ENCODE measurements at places on chromosomes 5 and 9.

- no peak for DNase-seq
These were observed 17.8 kb upstream of the SLC6A19 start for GRCh38 chr5:1183424-1184162.

DNA sequence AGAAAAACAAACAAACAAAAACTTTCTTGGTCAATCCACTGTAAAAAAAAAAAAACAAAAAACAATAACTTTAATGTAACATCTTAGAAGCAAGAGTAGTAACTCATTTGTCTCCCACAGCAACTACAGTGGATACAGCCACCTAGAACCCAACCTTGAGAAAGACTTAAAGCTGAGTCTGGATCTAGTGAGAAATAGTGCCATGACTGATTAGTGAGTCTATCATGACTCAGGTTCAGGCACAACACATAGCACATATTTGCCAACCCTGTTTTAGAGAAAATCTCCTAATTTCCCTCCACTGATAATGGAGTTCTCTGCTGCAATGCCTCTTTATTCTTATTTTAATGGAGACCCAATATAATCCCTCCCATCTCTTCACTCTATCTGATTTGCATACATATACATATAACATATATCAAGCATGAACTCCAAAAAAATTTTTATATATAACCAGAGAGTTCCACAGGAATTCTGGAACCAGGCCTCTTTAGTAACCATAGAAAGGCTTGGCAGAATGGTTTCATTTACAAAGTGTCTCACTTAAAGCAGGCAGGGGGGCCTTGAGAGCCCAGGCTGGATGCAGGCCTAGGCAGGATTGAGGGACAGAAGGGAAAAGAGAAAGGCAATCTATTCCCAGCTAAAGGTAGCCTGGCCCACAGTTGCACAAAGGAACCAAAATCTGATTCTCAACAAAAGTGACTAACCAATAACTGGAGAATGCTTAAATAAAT lies 11.9 kb upstream of the NR4A3 start:
- no peak for DNase-seq

DNA sequence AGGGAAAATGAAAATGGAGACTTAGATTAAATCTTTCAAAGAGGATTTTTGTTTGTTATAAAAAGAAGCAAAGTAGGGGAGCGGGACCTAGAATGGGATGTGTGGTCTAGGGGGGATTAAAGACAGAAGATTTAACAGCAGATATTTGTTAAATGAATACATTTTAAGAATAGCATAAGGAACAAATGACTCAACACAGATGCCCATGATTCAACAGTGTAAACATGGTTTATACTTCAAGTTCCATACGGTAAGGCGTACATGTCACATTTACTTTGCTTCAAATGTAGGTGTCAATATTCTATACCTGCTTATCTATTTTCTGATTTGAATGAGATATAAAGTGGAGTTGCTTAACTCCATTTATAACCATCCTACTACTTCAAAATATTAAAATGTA lies 1.5 kb downstream of the TICAM2 start:
- no peak for DNase-seq

- no peak for DNase-seq
These were observed 114.2 kb downstream of the OLFM1 start for GRCh38 chr9:135201711-135202110.

DNA sequence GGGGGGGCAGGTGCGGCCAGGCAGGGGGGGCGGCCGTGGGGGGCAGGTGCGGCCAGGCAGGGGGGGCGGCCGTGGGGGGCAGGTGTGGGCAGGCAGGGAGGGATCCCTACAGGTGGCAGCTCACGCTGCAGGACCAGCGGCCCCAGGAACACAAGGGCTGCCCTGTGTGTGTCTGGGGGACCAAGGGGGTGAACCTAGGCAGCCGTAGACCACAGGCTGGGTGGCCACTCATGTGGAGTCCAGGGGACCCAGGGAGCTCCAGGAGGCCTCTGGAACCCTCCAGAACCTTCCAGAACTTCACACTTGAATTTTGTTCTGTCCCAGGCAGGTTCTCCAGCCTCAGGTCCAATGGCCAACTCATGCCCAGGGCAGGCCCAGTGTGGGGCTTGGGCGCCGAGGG lies 51.6 kb upstream of the EGFL7 start:
- DNase-seq = no peak

DNA sequence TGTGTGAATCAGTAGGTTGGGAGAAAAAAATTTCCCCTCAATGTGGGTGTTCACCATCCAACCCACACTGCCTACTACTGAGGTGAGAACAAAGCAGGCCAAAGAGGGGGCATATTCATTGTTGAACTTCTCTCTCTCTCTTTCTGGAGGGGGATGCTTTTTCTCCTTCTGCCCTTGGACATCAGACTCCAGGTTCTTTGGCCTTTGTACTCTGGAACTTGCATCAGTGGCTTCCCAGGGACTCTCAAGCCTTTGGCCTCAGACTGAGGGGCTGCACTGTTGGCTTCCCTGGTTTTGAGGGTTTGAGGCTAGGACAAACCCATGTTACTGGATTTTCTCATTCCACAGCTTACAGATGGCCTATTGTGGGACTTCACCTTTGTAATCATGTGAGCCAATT lies 417.2 kb downstream of the ELAVL2 start:
- DNase-seq = no peak

DNA sequence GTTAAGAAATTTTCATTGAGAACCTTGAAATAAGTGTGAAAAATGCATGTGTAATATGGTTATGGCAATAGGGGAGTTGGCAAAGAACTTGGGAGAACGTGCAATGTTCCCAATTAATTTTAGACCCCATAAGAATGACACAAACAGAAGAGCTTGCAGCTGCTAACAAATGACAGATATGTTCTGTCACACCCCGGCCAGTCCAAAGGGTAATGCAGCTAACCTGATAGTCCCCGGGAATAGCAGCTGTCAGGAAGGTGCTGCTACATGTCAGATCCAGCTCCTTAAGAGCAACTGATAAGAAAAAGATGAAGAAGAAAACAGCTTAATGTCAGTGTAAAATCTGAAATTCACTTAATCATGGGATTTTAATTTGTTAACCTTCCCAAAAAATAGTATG lies 30.4 kb downstream of the SEMA5A start:
- no peak for DNase-seq

DNA sequence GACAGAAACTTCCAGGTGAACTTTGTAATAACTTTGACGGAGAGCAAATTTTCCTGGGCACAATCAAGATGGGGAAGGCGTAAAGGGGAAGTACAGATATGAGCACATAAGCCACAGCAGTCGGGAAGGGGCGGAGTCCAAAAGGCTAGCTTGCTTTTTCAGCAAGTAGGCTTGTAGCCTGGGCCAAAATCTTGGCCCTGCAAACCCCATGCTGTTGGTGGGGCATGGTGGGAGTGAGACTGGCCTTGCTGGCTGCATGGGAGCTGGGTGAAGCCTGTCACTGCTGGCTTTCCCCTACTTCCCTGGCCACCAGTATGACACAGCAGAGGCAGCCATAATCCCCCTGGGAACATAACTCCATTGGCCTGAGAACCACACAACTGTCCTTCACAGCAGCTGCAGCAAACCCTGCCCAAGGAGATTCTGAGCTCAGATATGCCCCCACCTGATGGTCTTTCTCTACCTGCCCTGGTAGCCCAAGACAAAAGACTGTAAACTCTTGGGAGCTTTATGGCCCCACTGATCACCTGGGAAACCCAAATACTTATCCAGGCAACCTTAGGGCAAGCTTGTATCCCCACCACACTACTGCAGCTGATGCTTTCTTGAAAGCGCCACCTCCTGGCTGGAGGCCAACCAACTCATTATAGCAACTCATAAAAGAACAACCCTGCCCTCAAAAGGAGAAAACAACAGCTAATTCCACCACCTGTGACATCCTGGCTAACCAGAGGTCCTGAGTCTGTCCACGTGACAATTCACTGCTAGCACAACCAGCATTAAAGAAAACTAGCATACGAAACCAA lies 24.0 kb downstream of the DCTN4 start:
- peak; percentile 54 for DNase-seq

- DNase-seq = no peak
These were observed 102.2 kb upstream of the ITGA1 start for GRCh38 chr5:52685566-52685965.

DNA sequence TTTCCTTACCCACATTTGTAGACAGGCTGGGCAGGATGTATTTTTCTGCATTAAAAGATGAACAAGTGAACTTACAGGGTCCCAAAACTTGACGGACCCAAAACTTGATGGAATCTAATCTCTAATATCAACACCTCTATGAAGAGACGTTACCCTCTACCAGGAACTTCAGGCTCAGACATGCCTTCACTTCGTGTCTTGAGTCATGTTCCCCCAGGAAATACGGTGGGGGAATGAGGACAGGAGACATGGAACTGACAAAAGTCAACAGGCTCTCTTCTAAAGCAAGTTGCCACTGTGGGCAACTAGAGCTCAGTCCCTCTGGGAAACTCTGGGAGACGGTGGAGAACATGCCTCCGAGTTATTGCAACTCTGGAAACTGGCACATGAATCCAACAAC lies 196.1 kb downstream of the PAPPA start:
- DNase-seq = no peak

GRCh38 chr5:118552731-118553360 lies 435.5 kb downstream of the DTWD2 start:
- no peak for DNase-seq

All from activated CD4-positive, alpha-beta T cell treated with anti-CD3 and anti-CD28 coated beads for 48 hours (primary cell).